ENCODE measurements at places on chromosomes 2 and 18.

GRCh38 chr2:237943395-237944094, 23.3 kb upstream of the UBE2F start:
- no peak for DNase-seq

DNA sequence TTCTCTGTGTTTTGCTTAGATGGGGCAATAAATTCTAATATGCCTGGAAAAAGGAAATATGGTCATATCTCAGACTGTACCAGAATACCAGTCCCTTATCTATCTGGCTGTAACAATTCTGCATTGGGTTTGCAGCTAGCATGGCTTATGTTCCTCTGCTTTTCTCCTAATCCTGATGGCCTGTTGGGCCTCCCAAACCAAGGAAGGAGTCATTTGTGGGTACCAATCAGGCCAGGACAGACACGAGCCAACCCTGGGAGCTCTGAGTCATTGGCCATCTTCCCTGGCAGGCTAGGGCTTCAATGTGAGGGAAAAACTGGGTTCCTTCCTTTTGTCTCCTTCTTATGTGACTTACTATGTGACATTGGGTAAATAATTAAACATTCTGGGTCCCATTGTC, 12.0 kb downstream of the SMARCAL1 start:
- DNase-seq, result no peak

- no peak for DNase-seq
These were observed 282.2 kb upstream of the ATP5MC3 start for GRCh38 chr2:175463589-175464310.

GRCh38 chr2:28387082-28387960, 5.3 kb upstream of the FOSL2 start:
- DNase-seq, result no peak

DNA sequence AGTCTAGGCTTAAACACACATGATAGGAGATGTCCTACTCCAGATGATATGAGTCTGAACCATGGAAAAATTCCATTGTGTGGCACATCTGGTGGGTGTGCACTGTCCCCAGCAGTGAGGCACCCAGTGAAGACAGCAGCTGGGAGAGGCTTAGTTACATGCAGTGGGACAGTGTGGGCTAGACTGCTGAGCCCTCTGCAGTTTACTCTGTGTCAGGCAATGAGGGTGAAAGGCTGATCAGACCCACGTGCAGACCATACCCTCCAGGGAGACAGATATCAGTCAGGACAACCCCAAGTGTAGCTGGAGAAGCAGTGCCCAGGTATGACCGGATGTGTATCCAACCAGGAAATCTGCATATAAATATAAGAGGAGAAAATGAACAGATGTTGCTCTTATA, 13.4 kb downstream of the IL37 start:
- DNase-seq, result no peak

DNA sequence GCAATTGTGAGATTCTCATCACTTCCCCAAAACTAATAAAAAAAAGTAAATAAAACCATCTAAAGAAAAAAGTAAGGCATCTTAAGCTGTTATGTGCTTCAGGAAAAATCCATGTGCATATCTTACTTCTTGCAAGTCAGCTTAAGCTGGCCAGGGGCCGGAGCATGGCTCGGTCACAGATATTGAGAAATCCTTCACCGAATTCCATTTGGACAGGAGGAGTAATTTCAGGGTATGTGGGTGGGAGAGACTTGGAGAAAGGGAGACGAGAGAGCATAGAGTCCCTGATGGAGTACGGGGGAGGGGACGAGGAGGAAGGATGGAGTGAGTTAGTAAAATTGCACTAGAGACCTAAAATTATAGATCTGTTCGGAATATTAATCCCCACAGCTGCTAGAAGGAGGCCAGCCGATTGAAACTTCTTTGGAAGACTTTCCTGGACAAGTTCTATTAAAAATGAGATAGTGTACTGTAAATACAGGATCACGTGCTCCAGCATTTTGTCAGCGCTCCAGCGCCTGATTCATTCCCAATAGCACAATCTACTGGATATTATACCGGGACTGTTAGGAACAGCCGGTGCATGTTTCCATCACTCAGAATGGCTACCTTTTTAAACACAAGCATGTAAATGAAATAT, 438.5 kb downstream of the ZNF516 start:
- no peak for DNase-seq

DNA sequence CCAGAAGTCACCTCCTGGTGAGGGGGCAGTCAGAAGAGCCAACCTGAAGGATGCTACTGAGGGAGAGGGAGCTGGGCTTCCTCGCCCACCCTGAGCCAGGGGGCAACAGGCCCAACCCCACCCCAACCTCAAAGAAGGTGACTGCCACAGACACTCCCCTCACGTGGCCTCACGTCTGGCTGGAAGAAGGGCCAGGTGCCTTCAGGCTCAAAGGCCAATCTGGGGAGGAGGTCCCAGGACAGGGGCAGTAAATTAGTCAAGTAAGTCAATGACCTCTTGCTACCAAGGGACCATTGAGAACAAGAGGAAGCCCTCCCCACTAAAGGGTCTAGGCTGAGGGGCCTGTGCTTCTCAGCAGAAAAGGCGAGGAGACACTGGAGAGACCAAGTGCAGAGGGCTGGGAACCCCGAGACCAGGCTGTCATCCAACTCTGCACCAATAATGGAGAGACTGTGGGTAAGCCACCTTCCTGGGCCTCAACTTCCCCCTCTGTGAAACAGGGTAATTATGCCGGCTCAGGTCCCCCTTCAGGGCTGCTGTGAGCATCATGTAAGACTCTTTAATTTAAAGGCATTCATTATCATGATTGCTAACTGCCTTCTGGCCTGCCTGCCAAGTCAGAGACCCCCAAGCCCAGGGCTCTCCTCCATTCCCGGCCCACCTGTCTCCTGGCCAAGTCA, 20.2 kb upstream of the TNS1 start:
- no peak for DNase-seq

- no peak for DNase-seq
These were observed 322.3 kb upstream of the TFPI start for GRCh38 chr2:187876554-187876953.

GRCh38 chr2:113966171-113966570, 76.3 kb downstream of the ACTR3 start:
- DNase-seq, result no peak

DNA sequence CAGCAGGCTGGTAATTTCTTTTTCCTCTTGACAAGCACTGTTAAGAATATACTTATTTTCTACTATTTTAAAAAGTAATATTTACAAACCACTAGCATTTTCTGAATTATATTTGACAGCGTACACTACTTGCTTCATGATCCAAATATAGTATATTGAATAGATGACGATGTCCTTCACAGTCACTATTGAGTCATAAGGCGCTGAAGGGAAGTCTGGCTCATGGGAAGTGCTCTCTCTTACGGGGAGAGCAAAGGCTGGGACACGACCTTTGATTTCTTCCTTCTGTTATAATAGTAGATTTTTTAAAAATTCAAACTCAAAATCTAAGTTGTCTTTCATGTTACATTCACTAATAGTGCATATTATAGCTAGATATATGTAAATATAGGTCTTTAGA, 357.1 kb downstream of the SOCS6 start:
- no peak for DNase-seq

DNA sequence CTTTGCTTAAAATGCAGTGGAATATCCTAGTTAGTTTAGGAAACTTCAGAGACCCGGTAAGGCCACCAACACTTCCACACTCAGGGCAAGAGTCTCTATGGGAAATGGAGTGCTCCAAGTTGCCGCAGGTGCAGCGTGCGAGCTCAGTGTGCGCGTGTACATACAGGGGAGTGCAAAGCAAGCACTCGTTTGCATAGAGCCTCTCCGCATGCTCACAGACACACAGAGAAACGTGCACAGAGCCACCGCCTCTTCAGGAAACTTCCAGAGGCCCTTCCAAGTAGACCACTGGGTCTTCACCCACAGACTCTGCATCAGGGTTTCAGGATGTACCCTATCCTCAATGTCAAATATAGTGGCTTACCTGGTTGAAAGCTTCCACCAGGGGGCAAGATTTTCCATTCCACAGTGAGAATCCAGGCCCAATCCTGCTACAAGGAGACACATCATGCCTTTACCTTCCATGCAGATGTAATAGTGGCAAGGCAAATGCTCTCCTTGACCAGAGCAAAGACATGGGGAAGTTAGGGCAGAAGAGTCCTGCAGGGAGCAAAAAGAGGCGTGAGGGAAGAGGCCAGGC, 513.0 kb upstream of the MYT1L start:
- peak; percentile 13 for DNase-seq

DNA sequence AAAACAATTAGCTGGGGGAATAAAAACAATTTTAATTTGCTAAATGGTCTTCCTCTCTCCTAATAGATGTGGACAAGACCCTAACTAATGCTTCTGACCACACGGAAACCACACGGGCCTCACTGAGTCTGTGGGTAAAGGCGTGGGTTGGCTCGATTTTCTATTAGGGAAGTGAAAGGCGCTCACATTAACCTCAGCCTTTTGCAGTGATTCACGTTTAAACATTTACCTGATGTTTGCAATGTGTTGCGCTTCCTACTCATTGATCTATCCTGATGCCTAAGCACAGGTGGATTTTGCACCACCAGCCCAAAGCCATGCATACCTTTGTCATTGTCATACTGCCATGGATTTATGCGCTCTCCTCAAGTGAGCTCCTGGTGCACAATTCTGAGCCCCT, 35.6 kb upstream of the NRP2 start:
- DNase-seq, result no peak

DNA sequence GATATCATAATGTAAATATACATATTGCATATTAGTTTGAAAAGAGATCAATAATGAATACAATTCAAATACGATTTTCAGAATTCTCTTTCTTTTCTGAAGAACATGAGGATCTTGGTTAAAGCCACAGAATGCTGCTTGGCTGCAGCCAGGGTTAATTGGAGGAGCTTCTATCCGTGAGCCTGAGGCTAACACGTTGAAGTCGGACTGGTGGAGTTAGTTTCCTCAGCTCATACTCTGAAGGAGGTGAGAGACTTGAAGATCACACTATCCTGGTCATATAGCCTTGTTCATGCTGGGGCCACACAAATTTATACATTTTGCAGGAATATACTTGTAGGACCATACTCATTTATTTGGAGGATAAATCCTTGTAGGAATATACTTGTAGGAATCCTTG, 335.8 kb downstream of the TRIB2 start:
- no peak for DNase-seq

DNA sequence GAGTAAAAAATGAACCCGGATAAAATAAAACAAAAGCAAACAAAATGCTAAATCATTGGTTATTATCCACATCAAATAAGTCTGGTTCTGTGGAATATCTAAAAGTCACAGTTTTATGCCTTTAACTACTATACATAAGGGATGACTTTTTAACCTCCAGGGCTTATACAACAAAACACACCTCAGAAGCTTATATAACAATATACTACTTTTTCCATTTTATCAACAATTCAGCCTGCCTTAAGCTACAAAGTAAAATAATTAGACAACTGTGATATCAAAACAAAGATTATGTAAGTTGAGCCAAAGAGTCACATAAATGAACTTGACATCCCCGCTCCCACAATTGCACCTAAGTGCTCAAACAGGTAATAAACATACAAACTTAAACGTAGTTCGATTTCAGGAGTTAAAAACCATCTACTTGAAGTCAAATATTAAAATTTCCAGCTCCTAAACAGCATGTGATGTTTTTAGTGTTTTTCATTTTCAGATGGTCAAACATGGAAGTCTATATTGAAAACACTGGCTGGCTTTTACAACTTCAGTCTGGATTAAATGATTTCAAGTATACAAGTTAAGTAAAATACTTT, 54.7 kb downstream of the ATIC start:
- DNase-seq, result no peak

GRCh38 chr2:151260573-151261230, 961 bp downstream of the RBM43 start:
- no peak for DNase-seq

DNA sequence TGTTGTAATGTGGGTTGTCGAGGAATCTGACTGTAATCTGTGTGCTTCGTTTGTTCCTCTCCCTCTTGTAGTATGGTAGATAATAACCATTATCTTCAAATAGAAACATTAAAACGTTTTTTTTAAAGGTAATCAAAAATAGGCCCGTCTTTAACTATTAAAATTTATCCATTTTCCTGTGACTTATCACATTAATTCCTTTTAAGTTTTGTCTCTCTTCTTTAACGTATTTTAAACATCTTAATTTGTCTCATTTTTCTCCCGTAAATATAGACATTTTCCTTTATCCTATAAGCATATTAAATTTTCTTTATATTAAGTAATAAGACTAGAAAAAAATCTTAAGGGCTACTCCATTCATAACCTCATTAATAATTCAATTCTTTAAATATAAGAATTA, 41.3 kb downstream of the EIF2AK3 start:
- DNase-seq, result no peak

DNA sequence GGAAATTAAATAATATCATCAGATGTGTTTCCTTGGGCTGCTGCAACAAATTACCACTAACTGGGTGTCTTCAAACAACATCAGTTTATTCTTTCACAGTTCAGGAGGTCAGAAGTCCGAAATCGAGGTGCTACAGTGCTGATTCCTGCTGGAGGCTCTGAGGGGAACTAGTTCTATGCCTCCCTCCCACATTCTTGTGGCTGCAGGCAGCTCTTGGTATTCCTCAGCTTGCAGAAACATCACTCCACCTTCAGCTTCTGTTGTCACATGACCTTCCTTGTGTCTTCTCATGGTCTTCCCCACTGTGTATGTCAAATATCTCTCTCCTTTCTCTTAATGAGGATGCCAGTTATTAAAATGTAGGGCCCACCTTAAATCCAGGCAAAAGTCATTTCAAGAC, 29.3 kb upstream of the DCC start:
- no peak for DNase-seq

- DNase-seq, result no peak
These were observed 84.9 kb downstream of the BCL11A start for GRCh38 chr2:60468382-60469085.

DNA sequence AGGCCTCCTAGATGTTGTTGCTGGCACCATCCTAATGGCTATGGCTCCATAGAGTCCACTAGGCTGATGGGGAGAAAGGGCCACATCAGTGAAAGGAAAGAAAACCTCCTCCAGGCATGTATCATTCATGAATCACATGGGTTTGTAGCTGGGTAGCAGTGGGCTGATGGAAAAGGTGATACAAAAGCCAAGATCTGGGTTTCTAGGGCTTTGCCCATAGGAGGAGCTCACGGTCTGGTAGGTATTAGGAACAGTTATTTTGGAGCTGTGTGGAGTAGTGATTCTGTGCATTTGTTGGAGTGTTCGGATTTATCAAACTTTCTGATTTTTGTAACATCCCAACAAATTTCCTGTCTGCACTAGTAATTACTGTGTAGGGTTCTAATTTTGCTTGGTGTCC, 259.2 kb downstream of the SLC4A3 start:
- no peak for DNase-seq

DNA sequence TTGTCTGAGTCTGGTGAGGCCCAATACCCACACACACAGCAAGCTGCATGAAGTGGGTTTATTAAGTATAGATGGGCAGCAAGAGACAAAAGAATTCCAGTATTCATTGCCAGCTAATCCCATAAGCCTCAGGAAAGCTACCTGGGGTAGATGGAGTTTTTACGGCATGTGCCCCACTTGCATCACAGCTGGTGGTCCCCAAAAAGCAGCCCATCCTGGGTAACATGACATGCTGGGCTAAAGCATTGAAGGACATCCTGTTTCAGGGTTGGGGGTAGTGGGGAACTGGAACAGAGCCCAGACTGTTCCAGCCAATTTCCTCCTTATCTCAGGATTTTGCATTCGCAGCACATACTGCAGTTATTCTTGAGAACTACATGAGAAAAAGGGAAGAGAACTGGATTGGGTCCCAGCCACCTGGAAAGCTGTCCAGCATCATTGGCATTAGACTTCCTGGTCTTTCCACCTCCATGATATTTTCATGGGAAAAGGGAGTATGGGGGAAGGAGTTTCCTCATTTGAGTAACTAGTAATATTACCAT, 240.1 kb upstream of the MMADHC start:
- DNase-seq, result no peak

All from activated naive CD4-positive, alpha-beta T cell treated with anti-CD3 and anti-CD28 coated beads for 36 hours (primary cell).